ENCODE measurements at places on chromosomes 2 and 18. TPM values are rescaled to one million over a fixed set of nuclear protein-coding genes. Genes with fewer than 3 reads are reported as not detected.
A peak's percentile ranks its signal among the peaks of the same experiment; 100 is the strongest.

- no peaks in the 10 kb centered on the region for H3K36me3 ChIP-seq
- H3K27ac ChIP-seq: no peak overlapping the region
- no peaks in the 10 kb centered on the region for H3K27me3 ChIP-seq
- H3K4me3 ChIP-seq: no peak overlapping the region
- no peak for DNase-seq
Observed at GRCh38 chr18:53948991-53949390, 275.5 kb downstream of the MBD2 start.

DNA sequence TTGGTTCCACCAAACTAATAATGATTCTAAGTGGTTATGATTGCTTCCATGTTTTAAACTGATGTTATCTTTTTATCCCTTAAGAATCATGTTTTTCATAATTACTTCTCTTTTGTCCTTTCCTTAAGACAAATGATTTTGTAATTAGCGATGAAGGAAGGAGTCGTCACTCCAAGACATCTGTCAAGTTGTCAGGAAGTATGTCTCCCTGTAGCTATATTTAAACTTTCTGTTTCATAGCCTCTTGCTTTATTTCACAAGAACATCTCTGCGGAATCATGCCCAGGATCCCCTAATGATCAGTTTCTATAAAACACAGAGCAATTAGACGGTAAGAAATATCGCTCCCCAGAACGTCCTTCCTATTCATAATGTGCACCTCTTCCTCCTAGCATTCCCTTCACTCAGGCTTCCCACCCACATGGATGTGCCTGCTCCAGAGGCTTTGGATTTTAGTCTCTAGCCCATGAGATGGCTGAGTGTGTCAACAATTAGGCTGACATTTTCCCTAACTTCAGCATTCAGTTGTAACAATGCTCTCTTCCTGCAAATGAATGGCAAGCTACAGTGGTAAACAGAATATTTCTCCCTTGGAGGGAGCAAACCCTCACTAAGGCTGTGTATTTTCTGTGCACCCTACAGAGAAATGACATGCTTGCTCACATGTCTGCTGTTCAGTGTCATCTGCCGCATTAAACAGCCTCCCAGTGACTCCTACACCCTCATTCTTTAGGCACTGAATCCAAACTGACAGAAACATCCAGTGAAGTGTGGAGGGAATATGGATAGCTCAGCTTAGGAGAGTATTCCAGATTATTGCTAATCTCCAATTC is 879.6 kb upstream of the CELF4 start:
- no peak overlapping the region for H3K4me3 ChIP-seq
- peaks cover 2% of the 10 kb centered on the region for H3K27me3 ChIP-seq
- H3K36me3 ChIP-seq: no peaks in the 10 kb centered on the region
- H3K4me1 ChIP-seq: no peaks in the 10 kb centered on the region
- no peak for DNase-seq
- H3K27ac ChIP-seq: no peak overlapping the region

DNA sequence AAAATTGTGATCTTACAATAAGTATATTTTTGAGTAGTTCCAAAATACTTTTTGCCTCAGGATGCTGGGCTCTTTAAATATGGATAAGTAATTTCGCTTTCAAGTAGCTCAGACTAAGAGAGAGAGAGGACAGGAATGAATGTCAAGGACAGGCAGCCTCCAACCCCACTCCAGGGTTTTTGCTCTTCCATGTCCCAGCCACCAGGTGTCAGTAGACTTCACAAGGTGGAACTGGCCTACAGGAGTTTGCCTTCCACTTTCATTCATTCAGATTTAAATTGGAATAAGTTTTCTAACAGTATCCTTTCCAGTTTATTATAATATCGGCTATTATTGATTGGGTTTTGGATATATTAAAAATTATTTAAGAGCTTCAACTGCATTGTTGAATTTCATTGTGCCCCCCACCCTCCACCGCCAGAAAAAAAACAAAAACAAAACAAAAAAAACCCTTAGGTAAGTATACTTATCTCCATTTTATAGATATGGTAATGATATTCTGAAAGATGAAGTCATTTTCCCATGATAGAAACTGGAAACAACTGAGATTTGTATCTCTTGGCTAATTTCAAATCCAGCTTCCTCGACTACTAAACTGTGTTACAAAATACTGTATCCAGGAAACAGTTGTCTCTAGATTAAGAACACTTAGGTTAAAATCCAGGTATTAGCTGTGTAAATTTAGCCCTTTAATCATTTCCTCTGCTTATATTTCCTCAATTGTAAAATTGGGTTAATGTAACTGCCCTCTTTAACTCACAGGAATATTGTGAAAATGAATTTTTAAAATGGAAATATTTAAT is 793.1 kb downstream of the ERBB4 start:
- no peaks in the 10 kb centered on the region for H3K36me3 ChIP-seq
- H3K4me3 ChIP-seq: no peak overlapping the region
- no peak overlapping the region for H3K27ac ChIP-seq
- DNase-seq: peak; percentile 38

- DNase-seq: no peak
- H3K27me3 ChIP-seq: peaks cover 7% of the 10 kb centered on the region
- H3K4me1 ChIP-seq: no peaks in the 10 kb centered on the region
- no peak overlapping the region for H3K27ac ChIP-seq
- no peak overlapping the region for H3K4me3 ChIP-seq
Observed at GRCh38 chr2:11007331-11008264, 95.9 kb downstream of the KCNF1 start.

DNA sequence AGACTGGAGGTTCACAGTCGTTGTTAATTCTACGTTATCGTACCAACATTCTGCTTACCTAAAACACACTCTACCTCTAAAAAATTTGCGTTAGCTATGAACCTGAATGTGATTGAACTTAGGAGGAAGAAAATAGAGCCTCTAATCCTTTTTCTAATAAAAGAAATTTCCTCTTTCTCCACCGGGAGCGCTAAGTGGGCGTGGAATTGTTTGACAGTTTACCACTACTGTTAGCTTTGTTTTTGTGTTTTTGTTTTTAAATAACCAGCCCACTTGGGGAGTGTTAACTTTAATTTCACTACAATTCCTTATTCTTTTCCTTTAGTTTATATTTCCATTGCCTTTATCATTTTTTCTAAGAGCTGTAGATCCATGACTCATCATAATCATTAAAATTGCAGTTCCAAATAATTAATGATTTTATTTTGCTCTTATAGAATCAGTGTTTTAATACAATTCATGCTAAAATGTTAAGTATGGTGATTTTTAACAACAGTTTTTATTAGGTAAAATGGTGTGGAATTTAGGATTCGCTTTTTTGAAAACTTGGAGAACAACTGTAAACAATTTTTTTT is 55.0 kb upstream of the ITM2C start:
- DNase-seq: no peak
- H3K4me3 ChIP-seq: no peak overlapping the region
- peaks cover 10% of the 10 kb centered on the region for H3K4me1 ChIP-seq

DNA sequence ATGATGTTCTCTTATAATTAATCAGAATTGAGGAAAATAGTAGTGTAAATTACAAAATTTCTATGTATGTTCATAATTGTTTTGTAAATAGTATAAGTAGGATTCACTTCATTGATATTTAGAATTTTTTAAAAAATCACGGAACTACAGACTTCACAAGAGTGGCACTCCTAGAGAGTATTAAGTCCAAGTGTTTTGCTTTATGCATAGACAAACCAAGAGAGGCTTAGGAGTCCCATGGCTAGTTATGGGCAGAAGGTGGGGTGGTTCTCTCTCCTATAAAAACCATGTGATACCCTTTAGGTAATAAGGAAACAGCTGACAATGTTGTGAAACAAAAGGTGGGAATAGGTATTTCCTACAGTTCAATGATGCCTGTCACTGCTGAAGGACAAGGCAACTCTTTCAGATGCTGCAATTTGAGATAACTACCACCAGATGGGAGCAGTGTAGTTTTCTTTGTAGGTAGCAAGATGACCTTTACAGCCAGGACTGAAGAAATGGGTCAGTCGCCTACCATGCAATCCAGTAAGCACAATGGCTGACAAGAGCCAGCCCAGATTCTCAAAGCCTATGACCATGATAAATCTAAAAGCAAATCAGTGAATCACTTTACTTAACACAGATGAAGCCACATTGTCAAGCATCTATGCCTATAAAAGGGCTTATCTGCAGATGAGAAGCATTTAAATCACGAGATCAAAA is 83.9 kb downstream of the AAK1 start:
- no peak for DNase-seq
- peaks cover 1% of the 10 kb centered on the region for H3K36me3 ChIP-seq
- no peak overlapping the region for H3K4me3 ChIP-seq
- no peaks in the 10 kb centered on the region for H3K27me3 ChIP-seq

DNA sequence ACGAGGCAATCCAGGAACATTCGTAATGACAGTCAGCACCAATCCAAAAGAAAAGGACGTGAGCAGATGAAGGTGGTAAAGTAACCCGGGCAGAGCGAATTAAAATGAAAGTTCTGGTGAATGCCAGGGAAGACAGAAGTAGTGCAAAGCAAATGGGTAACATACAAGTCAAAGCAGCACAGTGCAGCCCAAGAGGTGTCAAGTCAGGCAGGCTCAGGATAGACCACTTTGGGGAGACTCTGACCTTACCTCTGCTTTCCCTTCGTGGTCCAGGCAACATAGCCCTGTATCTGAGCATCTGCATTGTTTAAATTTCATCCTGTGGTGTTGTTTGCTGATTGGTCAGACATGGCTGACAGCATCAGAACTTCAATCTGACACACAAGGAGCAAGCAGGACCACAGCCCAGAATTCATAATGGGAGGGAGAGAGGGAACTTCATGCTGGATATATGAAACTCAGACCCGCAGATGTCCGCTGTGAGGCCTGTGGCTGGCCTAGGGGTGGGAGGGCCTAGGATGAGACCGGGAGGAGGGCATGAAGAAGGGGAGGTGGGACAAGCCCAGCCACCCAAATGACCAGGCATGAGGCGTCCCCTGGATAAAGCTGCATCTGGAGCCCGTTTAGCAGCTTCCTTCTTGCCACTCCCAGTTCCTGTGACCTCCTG is 285.7 kb downstream of the TCF4 start:
- H3K27me3 ChIP-seq: peaks cover 2% of the 10 kb centered on the region
- H3K4me3 ChIP-seq: no peak overlapping the region
- DNase-seq: no peak
- no peak overlapping the region for H3K27ac ChIP-seq
- no peaks in the 10 kb centered on the region for H3K4me1 ChIP-seq

DNA sequence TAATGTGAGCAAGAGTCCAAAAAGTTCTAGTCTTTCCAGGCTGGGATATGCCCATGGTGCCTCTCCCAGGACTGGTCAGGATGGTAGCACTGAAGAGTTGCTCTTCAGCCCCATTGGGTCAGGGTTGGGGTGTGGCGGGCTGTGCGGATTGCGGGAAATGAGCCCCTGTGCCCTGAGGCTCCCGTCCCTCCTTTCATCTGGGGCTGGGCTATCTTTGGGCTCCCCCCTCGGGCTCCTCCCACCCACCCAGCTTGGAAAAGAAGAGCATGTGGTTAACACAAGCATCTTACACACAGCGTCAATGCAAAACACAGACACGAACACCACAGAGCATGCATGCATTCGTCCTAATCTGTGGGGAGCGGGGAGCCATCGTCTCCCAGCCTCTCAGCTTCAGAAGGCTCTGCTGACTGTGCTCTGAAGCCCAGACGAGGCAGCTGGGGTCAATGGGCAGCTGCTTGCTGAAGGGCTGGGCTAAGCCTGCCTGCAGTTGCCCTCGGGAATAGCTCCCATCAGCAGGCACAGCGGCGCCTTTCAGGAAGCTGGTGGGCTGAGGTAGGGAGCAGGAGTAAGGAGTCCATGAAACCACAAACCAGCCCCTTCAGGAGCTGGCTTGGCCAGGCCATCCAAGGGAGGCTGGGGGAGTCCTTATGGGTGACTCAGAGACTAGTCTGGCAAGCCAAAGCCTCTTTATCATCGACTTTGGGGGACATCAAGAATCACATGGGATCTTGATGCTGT is 112.9 kb downstream of the CLIP4 start:
- no peak overlapping the region for H3K4me3 ChIP-seq
- no peak for DNase-seq
- H3K36me3 ChIP-seq: no peaks in the 10 kb centered on the region
- no peaks in the 10 kb centered on the region for H3K4me1 ChIP-seq
- no peak overlapping the region for H3K27ac ChIP-seq

GRCh38 chr2:1020206-1020605 is 69.6 kb downstream of the SNTG2 start:
- no peaks in the 10 kb centered on the region for H3K4me1 ChIP-seq
- no peaks in the 10 kb centered on the region for H3K27me3 ChIP-seq
- no peak overlapping the region for H3K27ac ChIP-seq
- no peak for DNase-seq

DNA sequence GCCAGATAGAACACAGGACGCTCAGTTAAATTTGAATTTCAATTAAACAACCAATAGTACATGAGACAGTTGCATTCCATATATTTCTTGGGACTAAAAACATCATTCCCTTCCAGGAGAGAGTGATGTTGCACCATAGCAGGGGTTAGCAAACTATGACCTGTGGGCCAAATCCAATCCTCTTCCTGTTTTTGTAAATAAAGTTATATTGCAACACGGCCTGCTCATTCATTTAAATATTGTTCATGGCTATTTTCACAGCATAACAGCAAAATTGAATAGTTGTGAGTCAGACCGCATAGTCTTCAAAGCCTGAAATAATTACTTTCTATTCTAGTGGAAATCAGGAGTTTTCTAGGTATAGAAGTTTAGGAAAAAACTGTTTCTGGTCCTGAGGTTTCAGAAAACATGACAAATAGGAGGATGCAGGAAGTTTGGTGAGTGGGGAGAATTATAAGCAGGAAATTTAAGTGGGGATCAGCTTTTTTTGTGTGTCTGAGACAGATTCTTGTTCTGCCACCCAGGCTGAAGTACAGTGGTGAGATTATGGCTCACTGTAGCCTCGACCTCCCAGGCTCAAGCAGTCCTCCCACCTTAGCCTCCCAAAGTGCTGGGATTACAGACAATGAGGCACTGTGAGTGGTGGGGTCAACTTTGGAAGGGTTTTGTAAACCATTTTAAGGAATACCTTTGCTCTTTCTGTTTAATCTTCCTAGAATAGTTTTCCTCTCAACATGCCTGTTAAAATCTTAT is 131.5 kb downstream of the SOCS6 start:
- DNase-seq: no peak
- no peaks in the 10 kb centered on the region for H3K36me3 ChIP-seq
- H3K27me3 ChIP-seq: peaks cover 4% of the 10 kb centered on the region
- H3K4me3 ChIP-seq: no peak overlapping the region

DNA sequence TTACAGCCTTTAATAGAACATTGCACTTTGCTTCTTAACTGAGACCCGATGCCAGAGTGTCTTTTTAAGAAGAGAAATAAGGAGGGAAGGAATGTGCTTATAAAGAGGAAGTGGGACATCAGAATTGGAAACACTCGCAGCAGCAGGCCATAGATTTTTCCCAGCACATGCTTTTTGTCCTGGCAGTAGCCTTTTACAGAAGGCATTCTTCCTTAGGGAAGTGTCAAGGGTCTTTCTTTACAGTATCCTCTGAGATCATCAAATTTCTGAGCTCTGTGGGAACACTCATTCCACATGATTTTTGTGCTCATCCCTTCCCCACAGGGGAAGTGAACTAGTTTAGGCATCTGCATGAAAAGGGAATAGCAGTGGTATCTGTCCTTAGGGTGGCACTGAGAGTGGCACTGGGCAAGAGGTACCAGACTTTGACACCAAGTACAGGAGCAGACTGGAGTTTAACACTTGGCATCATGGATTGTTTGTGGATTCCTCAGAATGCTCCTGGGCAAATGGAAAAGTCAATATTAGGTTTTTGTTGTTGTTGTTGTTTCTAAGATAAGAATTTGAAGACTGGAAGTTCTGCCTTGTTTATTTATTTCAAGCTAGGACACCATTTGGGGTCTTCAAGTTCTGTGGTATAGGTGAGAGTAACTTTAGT is 4.1 kb downstream of the MYO1B start:
- H3K27ac ChIP-seq: no peak overlapping the region
- no peaks in the 10 kb centered on the region for H3K36me3 ChIP-seq
- H3K4me1 ChIP-seq: peaks cover 21% of the 10 kb centered on the region

The DYNAP gene
- total RNA-seq: not detected

The SERPINB4 gene
- not detected for total RNA-seq

The EVA1A gene
- total RNA-seq: not detected

The ALPG gene
- not detected for total RNA-seq

The LAMA3 gene
- total RNA-seq: 0.05 TPM

The IL1B gene
- not detected for total RNA-seq

The UGT1A5 gene
- not detected for total RNA-seq
